ENCODE measurements at places on chromosomes 12 and 14.

DNA sequence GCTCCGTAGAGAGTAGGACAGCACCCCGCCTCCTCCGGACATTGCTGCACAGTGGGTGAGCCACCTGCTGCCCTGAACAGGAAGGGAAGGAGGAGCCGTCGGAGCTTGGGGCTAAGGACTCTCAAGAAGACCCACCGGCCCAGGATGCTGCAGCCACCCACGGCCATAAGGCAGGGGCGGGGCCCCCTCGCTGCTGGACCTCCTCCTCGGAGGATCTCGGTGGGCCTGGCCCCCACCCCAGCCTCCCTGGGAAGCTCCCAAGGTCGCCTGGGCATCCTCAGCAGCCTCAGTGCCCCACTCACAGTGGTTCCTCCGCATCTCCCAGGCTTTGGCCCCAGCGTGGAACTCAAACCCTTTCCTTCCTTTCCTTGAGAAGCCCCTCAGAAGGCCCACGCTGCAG, 68.6 kb upstream of the DIO3 start:
- ATAC-seq = no peak

GRCh38 chr12:129902371-129903091, 1.3 kb downstream of the TMEM132D start:
- no peak for ATAC-seq

- peak; percentile 39 for ATAC-seq
Observed at GRCh38 chr12:125194987-125195386, 129.8 kb downstream of the AACS start.

DNA sequence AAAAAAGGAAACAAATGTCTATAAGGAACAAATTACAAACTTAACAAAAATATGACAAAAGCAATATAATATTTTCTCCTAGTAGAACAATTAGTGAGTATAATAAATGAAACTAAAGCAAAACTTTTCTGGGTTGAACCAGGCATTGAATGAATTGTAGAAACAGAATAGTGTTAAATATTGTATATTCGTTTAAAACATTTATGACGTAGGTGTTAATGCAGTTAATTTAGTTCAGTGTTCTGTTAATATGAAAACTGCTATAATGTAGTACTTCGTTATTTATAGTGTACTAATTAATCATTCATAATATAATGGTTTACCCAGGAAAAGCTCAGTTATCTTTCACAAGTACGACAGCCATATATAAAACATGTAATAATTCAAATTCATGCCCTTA, 23.7 kb downstream of the NKX2-1 start:
- no peak for ATAC-seq

- no peak for ATAC-seq
Observed at GRCh38 chr14:31270196-31270772, 62.7 kb upstream of the HECTD1 start.

DNA sequence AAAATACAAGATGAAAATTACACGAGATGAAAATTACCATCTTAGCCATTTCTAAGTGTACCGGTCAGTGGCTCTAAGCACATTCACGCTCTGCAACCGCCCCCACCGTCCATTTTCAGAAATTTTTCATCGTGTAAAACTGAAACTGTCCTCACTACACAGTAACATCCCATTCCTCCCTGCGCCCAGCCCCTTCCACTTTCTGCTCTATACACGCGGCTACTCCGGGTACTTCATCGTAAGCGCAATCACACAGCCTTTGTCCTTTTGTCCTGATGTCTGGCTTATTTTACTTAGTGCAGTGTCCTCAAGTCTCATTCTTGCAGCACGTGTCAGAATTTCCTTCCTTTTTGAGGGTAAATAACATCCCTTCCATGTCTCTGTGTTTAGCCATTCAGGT, 3.6 kb upstream of the GPR132 start:
- ATAC-seq = no peak

GRCh38 chr12:104319028-104319427, 15.5 kb downstream of the EID3 start:
- no peak for ATAC-seq

- no peak for ATAC-seq
Observed at GRCh38 chr12:72432037-72432604, 160.0 kb downstream of the TRHDE start.

GRCh38 chr14:96279564-96279963, 23.6 kb downstream of the BDKRB1 start:
- ATAC-seq = peak; percentile 13

- ATAC-seq = peak; percentile 78
Observed at GRCh38 chr12:19739195-19739776, 300.0 kb downstream of the AEBP2 start.

DNA sequence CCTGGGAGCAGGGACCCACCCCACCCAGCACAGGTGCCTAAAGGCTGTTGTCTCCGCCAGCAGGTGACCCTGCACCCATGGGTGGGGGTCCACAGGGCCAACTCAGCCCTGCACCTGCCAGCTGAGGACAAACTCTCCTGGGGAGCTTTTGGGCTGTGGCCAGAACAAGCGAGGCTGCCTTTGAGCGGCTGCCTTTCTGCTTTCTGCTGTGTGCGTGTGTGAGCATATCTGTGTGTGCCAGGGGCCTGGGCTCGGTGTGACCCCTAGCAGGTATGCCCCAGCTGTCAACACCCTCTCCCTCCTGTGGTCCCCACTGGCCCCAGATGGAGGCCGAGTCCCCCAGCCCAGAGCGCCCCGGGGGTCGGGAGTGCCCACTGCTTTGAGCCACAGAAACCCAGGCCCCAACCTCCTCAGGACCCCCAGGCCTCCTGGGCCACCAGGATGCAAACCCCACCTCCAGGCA, 25.9 kb upstream of the GPR132 start:
- no peak for ATAC-seq

GRCh38 chr14:96895658-96896271, 98.6 kb downstream of the VRK1 start:
- ATAC-seq = no peak

- no peak for ATAC-seq
Observed at GRCh38 chr12:57719777-57720605, 18.6 kb downstream of the AGAP2 start.
